Occipital lobe (tissue), 3 donors: ENCODE measurements at places on chromosomes 6 and 20. TPM values are rescaled to one million over a fixed set of nuclear protein-coding genes. Genes with fewer than 3 reads are reported as not detected.

KIAA1755 gene
- total RNA-seq = 0.94 TPM

BMP7 gene
- 8.7 TPM for total RNA-seq

OTOR gene
- total RNA-seq = 0.47 TPM

SLC17A4 gene
- total RNA-seq = not detected

TAAR6 gene
- not detected for total RNA-seq

RAD21L1 gene
- not detected for total RNA-seq

KIF25 gene
- not detected for total RNA-seq

LY6G6C gene
- 0.31 TPM for total RNA-seq

GNAS gene
- total RNA-seq = 344 TPM

ULBP3 gene
- total RNA-seq = 6.2 TPM

C6orf141 gene
- 1.2 TPM for total RNA-seq

AIF1 gene
- 4.1 TPM for total RNA-seq

MEA1 gene
- 27.8 TPM for total RNA-seq

CGA gene
- total RNA-seq = not detected

PACSIN1 gene
- total RNA-seq = 2.8 TPM

BMP2 gene
- 5.3 TPM for total RNA-seq

OLIG3 gene
- total RNA-seq = not detected

INSM1 gene
- 15.9 TPM for total RNA-seq

BPIFB2 gene
- total RNA-seq = 0.31 TPM

MICB gene
- 0.47 TPM for total RNA-seq

ACTL10 gene
- 1.1 TPM for total RNA-seq

FAM162B gene
- 2.8 TPM for total RNA-seq

MEI4 gene
- 0.47 TPM for total RNA-seq

GID8 gene
- 56.9 TPM for total RNA-seq

SYCP2 gene
- total RNA-seq = 4.1 TPM

OXT gene
- not detected for total RNA-seq
